Left renal cortex interstitium (tissue), 4 donors: ENCODE measurements at places on chromosomes 6 and 20.

GRCh38 chr6:169070506-169071176 is 183.0 kb downstream of the THBS2 start:
- no peak for DNase-seq

- no peak for DNase-seq
Measured at GRCh38 chr20:3258429-3258828, 19.4 kb upstream of the SLC4A11 start.

DNA sequence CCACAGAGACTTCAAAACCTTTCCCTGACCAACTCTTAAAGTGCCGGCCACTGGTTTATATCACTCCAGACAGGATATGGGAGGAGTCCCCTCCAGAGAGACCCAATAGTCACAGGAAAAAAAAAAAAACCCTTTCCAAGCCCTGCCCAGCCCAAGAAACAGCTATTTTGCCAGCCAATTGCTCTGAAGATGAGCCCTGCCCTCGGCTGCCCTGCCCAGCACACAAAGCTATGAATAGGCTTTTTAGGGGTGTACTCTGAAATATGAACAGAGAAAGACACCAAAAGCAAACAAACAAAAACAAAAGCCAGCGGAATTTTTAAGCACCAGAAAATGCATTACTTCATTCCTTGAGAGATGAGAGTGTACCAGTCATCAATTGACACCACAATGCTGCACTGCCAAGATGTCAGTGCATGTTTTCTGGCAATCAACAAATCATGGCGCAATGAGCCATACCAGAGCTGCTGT is 275.1 kb downstream of the C6orf118 start:
- DNase-seq, result no peak

- no peak for DNase-seq
Measured at GRCh38 chr6:25874822-25875562, 949 bp upstream of the SLC17A3 start.

GRCh38 chr20:54433636-54434035 is 41.8 kb upstream of the DOK5 start:
- DNase-seq, result no peak

DNA sequence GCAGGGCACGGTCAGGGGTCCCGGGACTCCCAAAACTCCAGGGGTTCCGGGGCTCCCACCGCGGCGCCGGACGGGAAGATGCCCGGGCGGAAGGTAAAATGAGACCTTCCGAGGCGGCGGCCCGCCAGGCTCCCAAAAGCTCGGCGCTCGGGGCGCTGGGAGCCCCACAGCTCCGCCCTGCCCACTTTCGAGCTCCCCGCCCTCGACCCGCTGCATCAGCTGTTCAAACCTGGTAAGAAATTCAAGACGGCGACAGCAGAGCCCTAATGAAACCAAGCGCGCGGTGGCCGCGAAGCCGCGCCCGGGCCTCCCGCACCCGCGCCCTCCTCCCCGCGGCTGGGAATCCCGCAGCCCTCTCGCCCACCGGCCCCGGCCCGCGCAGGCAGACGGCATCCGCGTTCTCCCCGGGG is 369 bp downstream of the SLC4A11 start:
- DNase-seq, result no peak

DNA sequence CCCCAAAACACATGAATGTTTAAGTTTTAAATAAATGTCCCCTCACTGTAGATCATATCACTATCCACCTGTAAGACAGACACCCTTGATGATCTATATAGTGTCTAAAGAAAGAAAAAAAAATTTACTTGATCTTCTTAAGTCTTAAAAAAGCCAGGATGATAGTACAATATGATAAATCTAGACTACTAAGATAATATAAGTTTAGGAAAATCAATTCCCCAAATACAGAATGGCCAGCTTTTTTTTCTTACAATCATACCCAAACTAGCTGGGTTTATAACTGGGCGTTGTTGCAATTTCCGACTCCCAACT is 14.4 kb downstream of the ZNF217 start:
- no peak for DNase-seq

- DNase-seq, result no peak
Measured at GRCh38 chr6:120147071-120147871, 797.7 kb upstream of the MAN1A1 start.

DNA sequence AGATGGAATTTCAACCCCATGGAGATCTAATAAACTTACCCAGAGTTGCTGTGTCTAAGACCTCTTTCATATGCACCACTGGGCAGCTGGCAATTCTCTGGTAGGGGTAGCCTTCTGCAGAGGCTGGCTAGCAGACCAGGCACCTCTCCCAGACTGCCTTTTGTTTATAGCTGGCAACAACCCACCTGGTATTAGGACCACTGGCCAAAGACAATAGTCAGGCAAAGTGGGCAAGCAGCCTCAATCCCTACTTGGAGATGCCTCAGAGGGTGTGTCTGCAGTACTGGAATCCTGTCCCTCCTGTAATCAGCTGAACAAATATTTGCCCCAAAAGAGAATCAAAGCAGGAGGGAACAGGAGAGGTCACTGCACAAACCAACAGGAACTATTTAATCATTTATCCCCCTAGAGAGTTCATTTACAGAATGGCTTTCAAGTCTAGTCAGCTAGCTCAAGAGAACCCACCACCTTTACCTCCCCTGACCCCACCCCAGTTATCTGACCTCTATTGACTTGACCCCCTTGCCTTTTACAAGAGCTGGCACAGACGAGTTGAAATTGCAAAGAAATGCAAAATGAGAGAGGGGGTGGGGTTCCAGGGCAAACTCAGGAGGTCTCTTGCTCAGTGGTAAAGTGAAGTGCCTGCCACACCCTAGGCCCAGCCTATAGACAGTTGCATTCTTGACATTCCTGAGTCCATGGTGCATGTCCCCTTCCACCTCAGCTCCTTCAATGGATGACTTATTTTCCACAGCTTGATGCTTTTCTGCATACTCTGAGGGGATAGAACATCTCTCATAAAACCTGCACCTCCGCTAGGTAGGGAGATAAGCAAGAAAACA is 2.8 kb downstream of the BCL2L1 start:
- no peak for DNase-seq

GRCh38 chr20:61912665-61913422 is 152.8 kb downstream of the TAF4 start:
- no peak for DNase-seq
